ENCODE measurements at places on chromosomes 5 and 9. TPM values are rescaled to one million over a fixed set of nuclear protein-coding genes. Genes with fewer than 3 reads are reported as not detected.

SMIM15 gene
- total RNA-seq: 44.7 TPM

PCA3 gene
- 0.26 TPM for total RNA-seq

DNA sequence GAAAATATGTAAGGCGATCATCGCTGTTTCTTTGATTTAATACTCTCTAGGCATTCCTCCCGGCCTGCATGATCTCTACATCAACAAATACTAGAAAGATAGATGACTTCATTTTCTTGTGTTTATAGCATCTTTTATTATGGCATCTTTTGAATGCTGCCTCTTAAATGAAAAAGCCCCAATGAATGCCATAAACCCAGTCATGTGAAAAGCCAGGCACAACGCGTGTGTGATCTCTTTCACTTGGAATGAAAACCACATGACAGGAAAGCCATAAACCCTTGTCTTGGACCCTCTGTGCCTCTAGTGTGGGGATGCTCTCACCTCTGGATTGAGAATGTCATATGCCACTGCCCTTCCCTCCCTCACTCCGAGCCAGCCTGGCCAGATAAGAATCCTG is 476.2 kb downstream of the SEMA5A start:
- no peak for DNase-seq

- DNase-seq: no peak
These were observed 150.4 kb downstream of the SPOCK1 start for GRCh38 chr5:137348759-137349158.

- no peak for DNase-seq
These were observed 80.1 kb downstream of the TRIM32 start for GRCh38 chr9:116767219-116767618.

GRCh38 chr5:40572391-40572790 is 107.3 kb upstream of the PTGER4 start:
- no peak for DNase-seq

DNA sequence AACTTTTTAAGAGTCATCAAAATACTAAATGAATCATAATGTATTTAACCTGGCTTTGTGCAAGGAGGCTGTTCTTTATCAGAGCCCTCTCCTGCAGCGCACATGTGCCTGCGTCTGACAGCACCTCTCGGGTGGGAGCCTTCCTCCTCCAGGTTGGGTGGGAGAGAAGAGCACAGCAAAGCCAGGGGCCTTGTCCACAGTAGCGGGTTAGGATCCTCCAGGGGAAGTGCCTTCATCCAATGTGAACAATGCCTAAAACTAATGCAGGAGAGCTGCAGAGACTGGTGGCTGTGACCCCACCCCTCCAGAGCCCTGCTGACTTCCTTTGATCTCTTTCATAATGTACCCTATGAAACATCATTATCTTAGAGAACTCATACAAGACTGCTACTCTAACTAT is 10.2 kb downstream of the UBE2QL1 start:
- DNase-seq: no peak

DNA sequence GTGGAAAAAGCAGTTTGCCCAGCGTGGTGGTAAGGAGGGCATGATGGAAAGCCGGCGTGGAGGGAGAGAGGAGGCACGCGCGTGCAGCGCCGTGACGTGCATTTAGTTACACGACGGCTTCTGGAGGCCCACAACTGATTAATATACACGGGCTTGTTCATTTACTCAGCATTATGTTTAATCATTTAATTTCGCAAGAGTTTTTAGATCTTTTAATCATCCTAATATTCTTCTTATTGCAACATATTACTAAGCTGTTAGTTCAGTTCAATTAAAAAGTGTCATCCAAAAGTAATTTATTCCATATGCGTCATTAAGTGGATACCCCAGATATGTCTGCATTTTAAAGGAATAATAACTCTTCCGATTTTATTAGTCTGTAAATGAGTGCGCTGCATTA is 220.5 kb downstream of the HSPA4 start:
- no peak for DNase-seq

DNA sequence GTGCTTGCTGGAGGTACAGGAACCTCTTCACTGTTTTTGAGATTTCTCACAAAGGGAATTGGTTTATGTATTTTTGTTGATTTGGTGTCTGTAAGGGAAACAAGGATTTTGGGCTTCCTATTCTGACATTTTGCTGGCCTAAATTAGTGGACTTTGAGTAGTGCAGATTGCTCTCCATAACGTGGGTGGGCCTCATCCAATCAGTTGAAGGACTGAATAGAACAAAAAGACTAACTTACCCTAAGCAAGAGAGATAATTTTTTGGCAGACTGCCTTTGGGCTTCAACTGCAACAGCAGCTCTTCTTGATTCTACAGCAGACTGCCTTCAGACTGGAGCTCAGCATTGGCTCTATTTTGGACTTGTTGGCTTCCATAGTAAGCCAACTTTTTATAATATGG is 93.2 kb downstream of the MSX2 start:
- DNase-seq: no peak

DNA sequence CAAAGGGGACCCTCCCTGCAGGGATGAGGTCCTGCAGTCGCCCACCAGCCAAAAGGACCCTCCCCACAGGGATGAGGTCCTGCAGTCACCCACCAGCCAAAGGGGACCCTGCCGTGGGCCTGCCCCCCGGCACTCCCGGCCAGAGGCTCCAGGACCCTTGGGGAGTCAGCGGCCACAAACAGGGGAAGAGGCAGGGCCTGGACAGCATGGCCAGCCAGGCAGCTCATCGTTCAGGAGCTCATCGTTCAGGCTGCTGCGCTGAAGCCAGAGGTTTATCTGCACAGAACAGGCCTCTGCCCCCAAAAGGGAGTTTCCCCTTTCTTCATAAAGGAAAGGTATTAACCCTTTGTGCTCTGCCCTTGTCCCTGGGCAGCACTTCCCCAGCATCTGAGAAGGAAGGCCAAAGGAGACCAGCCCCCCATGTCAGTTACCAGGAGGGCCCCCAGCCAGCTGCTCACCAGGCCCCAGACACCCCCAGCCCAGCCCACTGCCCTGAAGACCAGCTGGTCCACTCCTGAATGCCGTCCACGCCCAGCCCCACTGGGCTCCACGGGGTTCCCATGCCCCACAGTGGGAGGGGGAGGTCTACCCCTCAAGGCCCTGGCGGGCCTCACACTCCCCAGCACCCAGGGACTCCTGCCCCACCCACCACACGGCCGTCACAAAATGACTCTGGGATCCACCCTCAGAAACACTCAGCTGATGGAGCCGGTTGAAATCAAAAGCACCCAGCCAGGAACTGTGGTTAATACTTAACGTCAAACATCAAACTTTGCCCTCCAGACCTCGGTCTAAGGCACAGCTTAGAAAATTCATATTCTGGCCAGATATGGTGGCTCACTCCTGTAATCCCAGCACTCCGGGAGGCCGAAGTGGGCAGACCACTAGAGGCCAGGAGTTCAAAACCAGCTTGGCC is 6.3 kb downstream of the SLC12A7 start:
- DNase-seq: no peak

PAXX gene
- total RNA-seq: 9.3 TPM

DNA sequence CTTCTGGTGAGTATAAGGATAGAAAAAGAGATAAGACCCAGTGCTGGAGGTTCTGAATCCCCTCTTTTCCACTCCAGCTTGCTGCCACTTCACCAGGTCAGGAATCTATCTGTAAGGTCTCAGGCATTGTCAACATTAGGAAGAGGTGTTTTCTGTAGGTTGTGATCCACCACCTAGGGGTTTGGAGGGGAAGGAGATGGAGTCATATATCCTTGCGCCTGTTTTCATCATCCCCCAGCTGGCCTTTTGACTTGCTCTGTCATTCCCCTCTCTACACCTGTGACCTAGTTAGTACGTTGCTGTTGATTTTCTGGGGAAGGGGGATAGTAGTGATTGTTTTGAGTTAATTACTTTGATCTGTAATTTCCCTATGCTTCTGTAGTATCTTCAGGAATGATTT is 20.5 kb downstream of the SPINK5 start:
- DNase-seq: no peak

DNA sequence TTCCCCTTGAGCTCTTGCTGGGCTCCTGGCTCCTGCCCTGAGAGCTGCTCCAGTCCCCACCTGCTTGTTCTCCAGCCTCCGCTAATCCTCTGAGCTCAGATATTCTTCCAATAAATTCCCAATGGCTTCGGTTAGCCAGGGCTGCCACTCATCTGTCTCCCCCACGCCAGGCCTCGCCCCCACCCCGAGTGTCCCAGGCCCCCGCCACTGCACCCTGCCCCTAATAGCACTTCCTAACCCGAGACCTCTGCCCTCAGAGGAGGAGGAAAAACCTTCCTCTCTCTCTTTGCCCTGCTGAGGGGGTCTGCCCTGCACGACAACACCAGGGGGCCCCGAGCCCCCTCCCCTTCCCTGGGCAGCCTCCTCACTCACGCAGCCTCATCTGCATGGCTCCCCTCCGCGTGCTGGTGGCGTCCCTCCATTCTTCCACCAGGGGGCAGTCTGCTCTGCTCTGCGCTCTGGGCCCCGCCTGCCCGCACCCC is 5.4 kb upstream of the LCN15 start:
- DNase-seq: no peak

All from urinary bladder (tissue), 4 donors.